ENCODE measurements at places on chromosomes 12 and 14.
A peak's percentile ranks its signal among the peaks of the same experiment; 100 is the strongest.

DNA sequence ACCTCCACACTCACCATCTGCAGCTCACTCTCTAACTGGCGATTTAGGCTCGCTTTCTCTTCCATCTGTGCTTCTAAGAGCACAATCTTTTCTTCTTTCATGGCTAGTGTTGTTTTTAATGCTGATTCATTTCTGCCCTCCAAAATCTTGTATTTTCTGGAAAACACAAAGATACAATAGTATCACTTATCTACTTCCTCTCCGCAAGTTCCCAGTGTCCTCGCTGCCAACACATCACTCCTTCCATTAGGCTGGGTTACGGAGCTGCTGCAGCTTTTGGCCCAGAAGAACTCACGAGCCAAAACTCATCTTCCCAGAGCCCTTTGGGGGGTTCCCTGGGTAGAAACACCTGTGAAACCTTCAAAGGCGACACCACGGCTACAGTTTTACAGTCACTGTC, 63.8 kb upstream of the GPR68 start:
- DNase-seq: no peak

- DNase-seq: no peak
Measured at GRCh38 chr12:62724947-62725451, 210.0 kb downstream of the PPM1H start.

GRCh38 chr12:129028844-129029243, 175.6 kb downstream of the GLT1D1 start:
- peak; percentile 86 for DNase-seq

- DNase-seq: no peak
Measured at GRCh38 chr12:114669401-114670290, 14.3 kb downstream of the TBX3 start.

GRCh38 chr14:75339059-75339458, 60.4 kb downstream of the FOS start:
- no peak for DNase-seq

DNA sequence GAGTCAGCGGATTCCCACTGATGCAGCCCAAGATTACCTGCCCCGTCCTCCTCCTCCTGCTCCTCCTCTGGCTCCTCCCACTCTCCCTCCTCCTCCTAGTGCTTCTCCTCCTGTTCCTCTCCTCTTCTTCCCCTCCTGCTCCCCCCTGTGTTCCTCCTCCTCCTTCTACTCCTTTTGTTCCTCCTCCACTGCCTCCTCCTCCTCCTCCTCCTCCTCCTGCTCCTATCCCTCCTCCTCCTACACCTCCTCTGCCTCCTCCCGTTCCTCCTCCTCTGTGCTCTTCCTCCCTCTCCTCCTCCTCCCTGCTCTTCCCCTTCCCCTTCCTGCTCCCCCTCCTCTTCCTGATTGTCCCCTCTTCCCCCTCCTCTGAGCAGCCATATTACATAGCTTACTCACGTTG, 141.3 kb downstream of the CACNA1C start:
- no peak for DNase-seq

- DNase-seq: no peak
Measured at GRCh38 chr14:83697099-83697498, 1832.8 kb upstream of the FLRT2 start.

DNA sequence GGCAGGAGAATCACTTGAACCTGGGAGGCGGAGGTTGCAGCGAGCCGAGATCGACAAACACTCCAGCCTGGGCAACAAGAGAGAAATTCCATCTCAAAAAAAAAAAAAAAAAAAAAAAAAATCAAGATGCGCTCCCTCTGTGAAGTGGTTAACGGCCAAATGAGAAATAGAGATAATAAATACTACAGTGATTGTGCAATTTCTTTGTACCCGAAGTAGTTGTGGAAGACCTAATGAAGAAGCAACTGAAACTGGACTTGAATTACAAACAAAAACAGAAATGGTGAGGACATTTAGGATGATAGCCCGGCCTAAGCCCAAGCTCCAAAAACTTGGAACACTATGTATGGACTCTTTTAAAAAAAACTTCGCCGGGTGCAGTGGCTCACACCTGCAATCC, 44.2 kb upstream of the CDK17 start:
- DNase-seq: no peak

- peak; percentile 88 for DNase-seq
Measured at GRCh38 chr14:32940066-32940651, 1.5 kb downstream of the NPAS3 start.

DNA sequence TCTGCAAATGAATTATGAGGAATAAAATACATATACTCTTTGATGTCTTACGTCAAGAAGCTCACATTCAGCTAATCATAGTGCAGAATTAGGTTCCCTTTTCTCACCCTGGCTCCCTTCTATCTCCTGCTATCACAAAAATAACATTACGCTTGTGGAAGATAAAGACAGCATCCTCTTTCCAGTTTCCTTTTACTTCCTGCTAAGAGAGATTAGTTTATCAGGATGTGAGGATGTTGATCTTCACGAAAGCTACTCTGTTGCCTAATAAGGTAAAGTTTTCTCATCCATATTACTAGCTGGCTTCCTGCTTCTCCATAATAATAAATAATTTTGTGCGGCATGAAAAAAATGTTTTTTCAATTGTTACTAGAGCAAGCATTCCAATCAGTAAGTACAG, 217.7 kb upstream of the DCN start:
- no peak for DNase-seq

DNA sequence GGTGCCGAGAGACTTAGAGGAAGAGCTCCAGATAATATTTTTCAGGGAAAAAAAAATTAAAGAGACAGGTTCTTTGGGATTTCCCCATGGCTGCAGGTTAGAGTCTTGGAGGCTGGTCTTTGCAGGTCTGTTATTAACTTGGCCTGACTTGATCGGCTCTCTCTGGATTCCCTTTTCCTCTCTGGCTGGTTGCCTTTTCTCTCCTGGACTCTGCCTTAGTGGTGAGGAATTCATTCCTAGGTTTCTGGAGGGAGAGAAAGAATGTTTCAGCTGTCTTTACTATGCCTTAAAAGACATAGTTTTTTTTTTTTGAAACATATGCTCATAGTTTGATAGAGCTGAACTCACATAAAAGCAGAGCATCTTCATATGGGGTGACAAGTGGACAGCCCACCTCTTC, 336.3 kb downstream of the BMP4 start:
- no peak for DNase-seq

GRCh38 chr14:92383805-92384204, 60.8 kb downstream of the SLC24A4 start:
- no peak for DNase-seq

DNA sequence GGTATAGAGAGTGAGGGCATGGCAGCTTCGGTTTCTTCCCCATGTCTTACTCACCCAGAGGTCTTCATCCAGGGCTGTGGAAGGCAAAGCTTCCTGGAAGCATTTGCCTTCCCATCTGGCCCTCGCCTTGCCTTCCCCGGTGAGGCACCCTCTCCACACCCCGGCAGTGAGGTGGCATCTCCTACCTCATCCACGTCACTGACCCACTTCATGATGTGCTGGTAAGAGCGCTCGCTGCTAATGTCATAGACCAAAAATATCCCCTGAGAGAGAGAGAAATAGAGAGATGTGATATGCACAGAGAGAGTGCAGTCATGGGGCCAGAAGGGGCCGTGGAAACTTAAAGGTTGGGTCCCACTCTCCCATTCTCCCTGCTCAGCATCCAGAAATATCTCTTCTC, 8.3 kb upstream of the GPX2 start:
- DNase-seq: no peak

- DNase-seq: no peak
Measured at GRCh38 chr14:104845033-104845666, 19.9 kb upstream of the CEP170B start.

DNA sequence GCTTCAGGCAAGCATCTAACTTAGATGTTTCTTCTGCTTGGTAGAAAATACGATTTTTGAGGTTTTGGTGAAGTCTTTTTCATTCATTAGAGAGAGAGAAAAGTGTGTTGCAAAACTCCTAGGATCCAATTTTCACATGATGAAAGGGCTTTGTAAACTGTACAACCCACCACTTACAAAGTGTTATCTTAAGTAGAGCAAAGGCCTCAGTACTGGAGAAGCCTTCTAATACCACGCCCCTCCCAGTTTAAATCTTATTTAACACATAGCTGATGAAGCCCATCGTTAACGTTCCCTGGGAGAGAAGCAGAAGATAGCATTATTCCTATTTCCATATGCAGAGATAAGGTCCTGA, 869 bp downstream of the APOLD1 start:
- DNase-seq: no peak

DNA sequence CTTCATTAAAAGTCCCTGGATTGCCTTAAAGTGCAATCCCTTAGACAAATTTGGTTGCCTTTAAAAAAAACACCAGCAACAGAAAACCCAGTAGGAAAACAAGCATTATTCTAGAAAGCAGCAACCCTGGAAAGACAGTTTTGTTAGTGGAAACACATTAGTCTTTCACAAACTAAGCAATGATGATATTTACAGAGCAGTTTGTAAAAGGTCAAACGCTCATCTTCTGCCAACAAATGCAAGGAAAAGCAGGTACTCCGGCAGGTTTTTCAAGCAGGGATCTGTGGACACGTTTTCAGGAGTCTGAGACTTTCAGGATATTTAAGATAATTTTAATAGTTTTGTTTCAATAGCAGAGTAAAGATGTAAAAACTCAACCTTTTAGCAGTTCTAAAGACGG, 202.2 kb downstream of the EXOC5 start:
- no peak for DNase-seq

- DNase-seq: no peak
Measured at GRCh38 chr14:54579621-54580020, 12.7 kb downstream of the SAMD4A start.

DNA sequence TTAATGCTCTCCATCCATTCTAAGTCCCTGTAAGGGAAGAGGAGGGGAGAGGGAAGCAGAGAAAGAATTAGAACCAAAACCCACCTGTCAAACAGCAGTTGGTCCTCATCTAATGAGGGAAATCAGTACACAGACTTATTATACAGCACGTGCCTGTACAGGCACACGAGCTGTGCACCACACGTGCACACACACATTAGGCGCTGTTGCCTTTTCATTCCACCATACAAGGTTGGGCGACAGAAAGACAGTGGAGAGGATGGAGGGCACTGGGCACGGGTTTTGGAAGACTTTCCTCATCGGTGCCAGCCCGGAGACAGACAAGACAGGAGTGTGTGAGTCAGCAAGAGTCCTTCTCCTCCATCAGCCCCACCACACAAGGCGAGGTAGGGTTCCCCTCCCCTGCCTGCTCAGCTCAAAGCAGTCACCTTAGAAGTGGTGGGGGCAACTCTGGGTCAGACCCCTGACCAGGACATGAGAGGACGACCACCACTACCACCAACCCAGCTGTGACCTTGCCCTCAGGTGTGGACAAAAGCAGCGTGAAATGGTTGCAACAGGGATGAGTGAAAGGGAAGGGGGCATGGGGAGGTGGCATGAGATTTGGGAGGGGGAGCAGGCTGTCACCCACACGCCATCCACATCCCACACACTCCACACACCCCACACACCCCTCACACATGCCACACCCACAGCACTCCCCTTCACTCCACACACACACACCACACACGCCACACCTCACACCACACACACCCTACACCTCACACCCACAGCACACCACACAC, 80.7 kb downstream of the ACTN1 start:
- no peak for DNase-seq

GRCh38 chr12:40942326-40942725, 245.8 kb upstream of the PDZRN4 start:
- DNase-seq: no peak

DNA sequence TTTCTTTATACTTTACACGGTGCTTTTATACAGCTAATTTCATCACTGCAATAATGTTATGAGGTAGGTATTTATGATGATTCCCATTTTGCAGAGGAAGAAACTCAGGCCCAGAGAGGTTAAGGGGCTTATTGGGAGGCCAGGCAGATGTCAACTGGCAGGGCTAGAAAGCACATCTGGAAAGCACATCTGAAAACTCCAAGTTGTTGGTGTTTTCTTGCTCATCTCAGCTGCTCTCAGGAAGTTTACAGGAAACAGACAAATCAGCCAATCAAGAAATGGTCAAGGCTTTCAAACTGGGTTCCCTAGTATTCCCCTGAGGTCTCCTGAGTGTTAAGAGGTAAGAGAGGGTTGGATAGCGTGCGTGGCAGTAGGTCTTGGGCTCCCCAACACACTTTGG, 124.1 kb upstream of the MED13L start:
- DNase-seq: no peak
